ENCODE measurements at places on chromosomes 11 and 22.

- DNase-seq: no peak
Measured at GRCh38 chr11:8624698-8625097, 30.7 kb upstream of the STK33 start.

- DNase-seq: no peak
Measured at GRCh38 chr22:25848954-25849353, 107.0 kb downstream of the MYO18B start.

- DNase-seq: no peak
Measured at GRCh38 chr22:35663371-35663770, 15.1 kb downstream of the APOL6 start.

GRCh38 chr22:43077121-43077877, 11.9 kb downstream of the TTLL1 start:
- no peak for DNase-seq

GRCh38 chr11:45057938-45058646, 88.3 kb upstream of the PRDM11 start:
- DNase-seq: no peak

GRCh38 chr22:44331881-44332714, 19.3 kb upstream of the SHISAL1 start:
- no peak for DNase-seq

DNA sequence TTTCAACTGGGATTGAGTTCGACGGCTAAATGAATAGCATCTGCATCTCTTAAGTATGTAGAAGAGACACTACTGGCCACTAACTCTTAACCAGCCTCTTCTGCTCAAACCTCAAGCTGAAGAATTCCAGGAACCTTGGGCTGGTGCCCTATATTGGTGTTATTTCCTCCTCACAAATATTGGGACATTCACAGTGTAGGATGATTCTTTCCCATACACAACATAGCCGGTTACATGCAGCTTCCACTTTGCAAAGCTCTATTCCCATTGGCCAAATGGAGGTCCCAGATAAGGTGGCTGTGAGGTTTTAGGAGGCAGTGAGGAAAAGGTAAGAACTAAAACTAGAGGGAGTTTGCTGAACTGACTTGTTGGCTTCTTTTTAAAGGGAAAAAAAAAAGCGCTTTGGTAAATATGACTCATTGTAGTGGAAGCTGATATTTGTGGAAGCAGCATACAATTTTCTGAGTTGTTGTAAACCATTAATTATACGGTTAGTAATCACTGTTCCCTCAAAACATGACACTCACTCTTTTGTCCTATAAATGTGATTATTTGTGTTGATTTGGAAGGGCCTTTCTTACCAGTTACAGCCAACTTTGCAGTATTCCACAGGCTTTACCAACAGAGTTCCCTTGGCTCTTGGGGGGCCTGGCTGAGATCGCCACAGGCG, 17.6 kb downstream of the C22orf31 start:
- no peak for DNase-seq

GRCh38 chr22:43338766-43339345, 4.3 kb downstream of the SCUBE1 start:
- no peak for DNase-seq

DNA sequence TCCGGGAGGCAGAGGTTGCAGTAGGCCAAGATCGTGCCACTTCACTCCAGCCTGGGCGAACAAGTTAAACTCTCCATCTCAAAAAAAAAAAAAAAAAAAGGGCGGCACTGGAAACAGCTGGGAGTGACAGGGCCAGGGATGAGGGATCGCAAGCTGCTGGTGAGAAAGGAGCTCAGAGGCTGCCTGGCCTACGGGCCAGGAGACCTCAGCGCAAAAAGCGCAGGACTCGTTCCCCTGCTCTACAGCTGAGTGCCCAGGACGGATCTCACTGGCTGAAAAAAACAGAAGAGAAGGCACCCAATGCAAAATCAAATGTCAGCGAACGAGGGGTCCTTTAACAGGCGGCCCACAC, 650 bp upstream of the NUP50 start:
- no peak for DNase-seq

DNA sequence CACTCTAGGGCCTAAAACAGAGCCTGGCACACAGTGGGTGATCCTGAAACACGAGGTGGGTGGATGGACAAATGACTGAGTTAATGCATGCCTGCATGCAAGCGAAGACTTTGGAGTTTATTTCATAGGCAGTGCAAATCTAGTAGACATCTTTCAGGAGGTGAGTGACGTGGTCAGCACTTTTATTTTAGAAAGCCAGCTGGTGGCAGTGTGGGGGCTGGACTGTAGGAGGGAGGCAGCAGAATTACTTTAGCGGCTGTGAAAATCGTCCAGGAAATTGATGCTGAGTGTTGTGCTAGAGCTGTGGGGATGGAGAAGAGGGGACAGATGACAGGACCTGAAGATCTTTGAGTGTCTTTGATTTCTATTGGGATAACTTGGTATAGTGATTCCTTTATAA, 47.1 kb downstream of the BMAL1 start:
- no peak for DNase-seq

Data from T-helper 2 cell treated with Interferon-gamma antibody and Interleukin-4, amounts not matched to agents 5 μg/mL and 100 μg/mL, for 36 hours (primary cell).